Effector memory CD4-positive, alpha-beta T cell (primary cell): ENCODE measurements at places on chromosomes 12 and 14.

DNA sequence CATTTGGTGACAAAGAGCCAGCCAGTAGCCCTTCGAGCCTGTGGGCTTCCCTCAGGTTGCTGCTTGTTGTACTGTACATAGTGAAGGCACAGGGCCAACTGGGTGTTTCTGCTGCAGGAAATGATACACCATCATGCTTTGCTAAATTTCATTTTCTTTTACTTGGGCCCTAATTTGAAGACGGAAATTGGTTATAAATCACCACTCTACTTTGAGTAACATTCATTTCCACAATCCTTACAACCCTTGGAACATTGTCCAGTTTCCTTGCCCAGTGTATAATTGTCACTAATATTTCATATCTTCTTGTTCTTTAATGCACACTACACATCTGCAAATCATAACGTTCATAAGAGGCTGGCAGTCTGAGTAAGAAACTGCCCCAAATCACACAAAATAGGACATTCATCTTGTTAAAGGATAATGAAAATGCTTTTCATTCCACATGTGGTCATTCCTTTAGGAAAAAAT, 30.2 kb downstream of the MSRB3 start:
- no peaks in the 10 kb centered on the region for H3K27me3 ChIP-seq
- DNase-seq, result no peak
- no peak overlapping the region for H3K4me3 ChIP-seq
- H3K4me1 ChIP-seq, result no peaks in the 10 kb centered on the region

DNA sequence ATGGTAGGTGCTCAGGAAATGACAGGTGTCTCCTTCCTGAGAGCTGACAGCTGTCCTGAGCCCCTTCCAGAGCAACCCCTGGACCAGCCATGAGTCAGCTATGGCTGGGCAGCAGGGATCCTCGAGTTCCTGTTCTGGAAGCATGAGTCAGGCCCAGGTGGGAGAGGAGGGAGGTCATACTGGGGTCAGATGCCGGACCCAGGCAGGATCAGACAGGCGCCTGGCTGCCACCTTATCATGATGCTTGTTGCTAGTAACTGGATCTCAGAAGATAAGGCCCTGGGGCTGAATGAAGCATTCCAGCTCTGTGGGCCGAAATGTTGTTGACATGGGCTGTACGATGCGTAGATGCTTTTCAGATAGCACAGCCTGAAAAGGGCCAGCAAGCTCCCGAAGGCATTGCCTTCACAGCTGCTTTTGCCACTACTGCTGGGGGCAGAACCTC, 17.4 kb upstream of the KRT7 start:
- no peak for DNase-seq
- H3K4me3 ChIP-seq, result no peak overlapping the region
- H3K4me1 ChIP-seq, result no peaks in the 10 kb centered on the region
- no peak overlapping the region for H3K27ac ChIP-seq

GRCh38 chr14:104591506-104592291, 12.1 kb downstream of the C14orf180 start:
- H3K36me3 ChIP-seq, result no peaks in the 10 kb centered on the region
- no peaks in the 10 kb centered on the region for H3K27me3 ChIP-seq
- H3K4me1 ChIP-seq, result no peaks in the 10 kb centered on the region
- H3K27ac ChIP-seq, result no peak overlapping the region

GRCh38 chr14:100317912-100318808, 5.0 kb upstream of the SLC25A47 start:
- H3K27ac ChIP-seq, result no peak overlapping the region
- no peaks in the 10 kb centered on the region for H3K27me3 ChIP-seq
- H3K4me1 ChIP-seq, result no peaks in the 10 kb centered on the region
- H3K4me3 ChIP-seq, result peak overlapping the region; percentile 50

- no peak overlapping the region for H3K4me3 ChIP-seq
- H3K36me3 ChIP-seq, result no peaks in the 10 kb centered on the region
- no peaks in the 10 kb centered on the region for H3K27me3 ChIP-seq
- no peak overlapping the region for H3K27ac ChIP-seq
Measured at GRCh38 chr14:104999361-104999760, 13.8 kb downstream of the CLBA1 start.

DNA sequence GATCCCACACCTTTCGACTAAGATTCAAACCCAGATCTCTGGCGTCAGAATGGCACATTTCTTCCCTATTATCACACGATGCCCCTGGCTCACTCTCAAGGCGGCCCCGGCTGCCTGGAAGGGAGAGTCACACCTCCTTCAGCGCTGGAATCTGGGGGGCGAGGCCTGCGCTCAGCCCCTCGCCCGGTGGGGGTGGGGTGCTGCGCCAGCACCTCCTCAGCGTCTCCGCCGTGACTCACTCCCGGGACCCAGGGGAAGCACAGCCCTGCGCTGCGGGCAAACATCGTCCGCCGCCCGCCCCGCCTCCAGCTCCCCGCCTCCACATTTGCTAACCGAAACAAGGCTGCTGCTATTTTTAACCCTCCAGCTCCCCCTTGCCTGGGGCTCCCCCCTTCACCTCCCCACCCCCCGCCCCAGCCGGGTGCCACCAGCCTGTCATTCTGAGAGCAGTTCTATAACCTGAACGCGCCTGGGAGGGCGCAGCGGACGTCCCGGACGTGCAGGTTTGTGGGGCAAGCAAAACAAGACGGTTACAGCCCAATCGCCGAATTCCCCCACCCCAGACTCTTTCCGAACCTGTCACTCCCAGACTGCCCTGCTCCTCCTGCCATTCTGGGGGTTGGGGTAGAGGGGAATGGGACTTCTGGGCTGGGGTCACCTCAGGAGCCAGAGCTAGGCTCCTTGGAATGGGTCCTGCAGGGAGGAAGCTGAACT, 6.7 kb downstream of the HDAC7 start:
- H3K27ac ChIP-seq, result peak overlapping the region; percentile 98
- no peaks in the 10 kb centered on the region for H3K27me3 ChIP-seq
- peak; percentile 84 for DNase-seq
- no peaks in the 10 kb centered on the region for H3K36me3 ChIP-seq
- peak overlapping the region; percentile 58 for H3K4me3 ChIP-seq

- no peak overlapping the region for H3K27ac ChIP-seq
- no peak overlapping the region for H3K4me3 ChIP-seq
- no peaks in the 10 kb centered on the region for H3K36me3 ChIP-seq
- H3K4me1 ChIP-seq, result no peaks in the 10 kb centered on the region
Measured at GRCh38 chr14:96103560-96104460, 64.6 kb downstream of the C14orf132 start.

DNA sequence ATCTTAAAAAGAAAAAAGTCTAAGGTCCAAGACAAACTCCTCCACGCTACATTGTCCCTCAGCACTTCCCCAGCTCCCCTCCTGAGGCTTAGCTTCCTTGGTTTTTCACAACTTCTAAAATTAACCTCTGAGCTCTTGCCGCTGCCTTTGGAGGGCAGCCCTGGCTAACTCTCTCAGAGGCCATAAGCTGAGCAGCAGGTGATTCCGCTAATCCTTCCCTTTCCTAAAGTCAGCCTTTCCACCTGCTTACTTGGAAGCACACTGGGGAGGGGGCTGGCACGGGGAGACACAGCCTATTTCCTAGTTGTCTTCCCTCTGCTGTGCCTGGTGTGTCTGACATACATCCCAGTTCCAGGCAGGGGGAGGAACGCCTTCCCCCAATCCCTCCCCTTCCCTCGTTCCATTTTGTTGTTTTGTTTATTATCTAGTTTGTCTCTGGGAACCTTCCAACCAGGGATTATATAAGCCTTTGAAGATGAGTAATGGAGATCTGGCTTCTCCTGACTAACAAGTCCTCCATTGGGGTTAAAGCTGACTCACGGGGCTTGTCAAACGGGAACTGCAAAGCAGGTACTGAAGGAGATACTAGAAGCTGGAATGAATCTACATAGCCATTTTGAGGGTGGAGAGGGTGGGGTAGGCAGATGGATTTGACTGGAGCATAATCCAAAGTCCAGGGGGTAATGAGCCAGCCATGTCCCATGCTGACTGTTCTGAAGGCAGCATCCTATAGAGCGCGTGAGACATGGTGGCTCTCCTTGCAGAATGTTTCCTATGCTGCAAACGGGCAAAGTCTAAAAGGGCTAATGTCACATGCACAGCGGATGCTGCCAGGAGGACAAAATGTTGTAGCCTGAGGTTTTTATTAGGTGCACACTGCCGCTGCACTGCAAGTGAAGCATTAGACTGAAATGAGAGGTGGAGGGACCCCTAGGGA, 230.8 kb downstream of the FOXN3 start:
- no peak overlapping the region for H3K4me3 ChIP-seq
- DNase-seq, result no peak

DNA sequence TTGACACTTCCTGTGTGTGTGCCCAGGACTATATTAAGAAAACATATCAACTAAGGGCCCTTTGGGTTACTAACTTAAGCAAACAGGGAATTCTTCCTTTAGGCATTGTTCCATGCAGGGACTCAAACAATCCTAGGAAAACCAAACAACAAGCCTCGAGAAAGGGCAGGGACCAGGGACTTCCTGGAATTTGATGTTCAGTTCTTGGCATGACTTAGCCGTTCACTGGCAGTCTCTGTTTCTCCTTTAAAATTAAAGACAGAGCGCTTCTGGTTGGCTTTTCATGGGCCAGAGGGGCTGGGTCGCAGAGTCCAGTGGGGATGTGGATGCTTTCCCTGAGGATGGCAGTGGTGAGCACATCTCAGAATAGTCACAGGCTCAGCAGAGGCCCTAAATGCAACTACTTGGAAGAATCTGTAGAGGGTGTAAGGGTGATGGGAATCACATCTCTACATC, 35.2 kb downstream of the RNFT2 start:
- no peaks in the 10 kb centered on the region for H3K4me1 ChIP-seq
- no peaks in the 10 kb centered on the region for H3K27me3 ChIP-seq
- H3K4me3 ChIP-seq, result no peak overlapping the region
- H3K27ac ChIP-seq, result no peak overlapping the region

- no peak for DNase-seq
- no peaks in the 10 kb centered on the region for H3K4me1 ChIP-seq
- H3K27ac ChIP-seq, result no peak overlapping the region
Measured at GRCh38 chr12:119740830-119741229, 72.9 kb downstream of the PRKAB1 start.

DNA sequence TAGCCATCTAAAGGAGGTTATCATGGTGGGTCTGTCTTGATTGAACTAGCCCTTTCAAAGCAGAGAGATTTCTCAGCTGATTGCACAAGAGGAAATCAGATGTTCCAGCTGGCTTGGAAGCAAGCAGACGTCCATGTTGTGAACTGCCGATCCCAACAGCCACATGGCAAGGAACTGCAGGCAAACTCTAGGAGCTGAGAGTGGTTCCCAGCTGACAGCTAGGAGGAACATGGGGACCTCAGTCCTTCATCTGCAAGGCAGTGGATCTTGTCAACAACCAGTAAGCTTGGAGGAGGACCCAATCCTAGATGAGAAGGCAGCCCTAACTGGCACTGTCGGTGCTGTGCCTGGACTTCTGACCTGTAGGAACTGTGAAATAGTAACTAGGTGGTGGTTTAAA, 7.7 kb downstream of the ACVR1B start:
- DNase-seq, result no peak
- no peak overlapping the region for H3K4me3 ChIP-seq
- H3K27me3 ChIP-seq, result no peaks in the 10 kb centered on the region
- H3K4me1 ChIP-seq, result peaks cover 5% of the 10 kb centered on the region
- H3K36me3 ChIP-seq, result no peaks in the 10 kb centered on the region

GRCh38 chr12:45244561-45245343, 28.9 kb downstream of the ANO6 start:
- no peaks in the 10 kb centered on the region for H3K36me3 ChIP-seq
- no peaks in the 10 kb centered on the region for H3K27me3 ChIP-seq
- DNase-seq, result no peak
- H3K4me3 ChIP-seq, result no peak overlapping the region

GRCh38 chr14:78324353-78324752, 154.2 kb downstream of the NRXN3 start:
- H3K36me3 ChIP-seq, result no peaks in the 10 kb centered on the region
- no peak overlapping the region for H3K4me3 ChIP-seq
- DNase-seq, result no peak

DNA sequence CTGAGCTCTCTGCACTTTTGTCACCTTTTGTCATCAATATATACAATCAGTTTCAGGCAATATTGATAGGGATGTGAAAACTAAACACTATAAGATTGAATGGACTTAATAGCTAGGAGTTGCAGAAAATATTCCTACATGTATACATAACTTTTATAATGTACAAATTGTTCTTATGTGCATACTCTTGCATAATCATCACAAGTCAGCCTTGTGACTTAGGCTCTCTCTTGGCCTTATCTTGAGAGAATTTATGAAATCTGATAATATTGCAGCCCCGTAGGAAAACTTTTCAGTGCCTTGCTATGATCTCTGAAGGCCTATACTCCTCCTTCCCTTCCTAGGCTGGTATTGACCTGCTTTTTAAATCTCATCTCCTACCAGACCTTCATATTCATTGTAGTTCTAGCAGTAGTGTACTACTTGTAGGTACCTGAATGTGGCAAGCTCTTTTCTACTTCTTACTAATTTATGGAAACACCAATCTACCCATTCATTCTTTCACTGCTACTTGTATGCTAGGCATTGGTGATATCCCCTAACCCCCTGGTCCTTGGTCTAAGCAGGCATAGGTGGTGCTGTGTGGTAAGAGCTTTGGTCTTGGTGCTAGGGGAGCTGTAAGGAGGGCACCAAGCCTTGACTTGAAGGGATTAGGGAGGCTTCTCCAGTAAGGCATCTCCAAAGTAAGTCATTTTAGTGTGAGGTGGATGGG, 100.0 kb downstream of the PRKCH start:
- no peak overlapping the region for H3K4me3 ChIP-seq
- peaks cover 57% of the 10 kb centered on the region for H3K4me1 ChIP-seq
- H3K36me3 ChIP-seq, result peaks cover 2% of the 10 kb centered on the region
- H3K27me3 ChIP-seq, result no peaks in the 10 kb centered on the region
- H3K27ac ChIP-seq, result peak overlapping the region; percentile 7
- DNase-seq, result no peak

DNA sequence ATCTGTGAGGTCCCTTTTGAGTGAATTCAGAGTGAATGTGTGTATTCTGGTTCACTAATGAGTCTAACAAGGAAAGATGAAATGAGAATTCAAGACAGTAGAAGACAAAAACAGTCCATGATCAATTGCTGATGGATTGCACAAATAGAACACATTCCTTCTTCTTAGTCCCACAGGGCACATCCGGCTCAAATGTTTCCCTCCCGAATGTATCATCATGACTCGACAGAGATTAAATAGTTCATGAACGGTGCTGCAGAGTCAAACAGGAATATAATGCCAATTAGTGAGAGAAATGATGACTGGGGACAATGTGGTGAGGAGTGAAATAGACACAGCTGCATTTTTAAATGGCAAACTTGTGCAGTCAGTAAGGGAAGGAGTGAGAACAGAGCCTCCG, 11.5 kb upstream of the SFSWAP start:
- H3K4me3 ChIP-seq, result no peak overlapping the region
- no peaks in the 10 kb centered on the region for H3K4me1 ChIP-seq
- H3K27me3 ChIP-seq, result no peaks in the 10 kb centered on the region
- no peak for DNase-seq

DNA sequence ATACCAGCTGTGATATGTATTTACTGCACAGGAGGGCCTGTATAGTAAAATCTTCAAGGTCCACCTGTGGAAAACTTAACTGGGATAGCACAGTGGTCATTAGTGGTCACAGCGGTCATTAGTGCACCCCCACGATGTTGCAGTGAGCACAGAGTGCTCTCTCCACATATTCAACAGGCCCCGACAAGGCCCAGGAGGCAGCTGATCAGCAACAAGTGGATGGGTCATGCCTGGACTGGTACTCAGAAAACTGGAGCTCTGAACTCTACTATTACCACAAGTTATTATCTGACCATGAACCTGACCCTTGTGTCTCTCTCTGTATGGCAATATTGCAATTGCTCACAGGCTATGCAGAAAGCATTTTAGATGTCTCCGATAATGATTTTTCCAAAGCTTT, 129.5 kb downstream of the SLC35F4 start:
- DNase-seq, result no peak
- no peaks in the 10 kb centered on the region for H3K4me1 ChIP-seq
- H3K27me3 ChIP-seq, result no peaks in the 10 kb centered on the region
- no peak overlapping the region for H3K27ac ChIP-seq
